ENCODE measurements at places on chromosomes 4 and X.
A peak's percentile ranks its signal among the peaks of the same experiment; 100 is the strongest.

DNA sequence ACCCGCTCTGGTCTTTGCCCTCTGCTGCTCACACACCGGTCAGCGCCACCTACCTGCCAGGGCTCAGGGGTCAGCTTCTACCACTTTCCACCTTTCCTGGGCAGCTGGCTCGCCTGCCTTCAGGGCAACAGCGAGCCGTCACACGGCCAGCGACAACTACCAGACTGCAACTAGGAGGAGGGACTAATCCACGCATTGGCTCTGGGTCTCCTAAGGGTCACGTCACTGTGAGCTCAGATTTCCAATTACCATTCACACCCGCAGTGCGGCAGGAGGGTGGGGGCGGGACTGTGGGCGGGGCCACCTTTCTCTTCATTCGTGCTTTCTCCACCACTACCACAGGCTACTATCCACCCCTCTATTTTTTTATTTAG, at the start of gene BEX5:
TSS of gene BEX5 (minus strand) at position 172 of the 374 bp plus-strand sequence. CDS start 1,712 bp downstream, outside the sequence.
- DNase-seq: peak; percentile 37

DNA sequence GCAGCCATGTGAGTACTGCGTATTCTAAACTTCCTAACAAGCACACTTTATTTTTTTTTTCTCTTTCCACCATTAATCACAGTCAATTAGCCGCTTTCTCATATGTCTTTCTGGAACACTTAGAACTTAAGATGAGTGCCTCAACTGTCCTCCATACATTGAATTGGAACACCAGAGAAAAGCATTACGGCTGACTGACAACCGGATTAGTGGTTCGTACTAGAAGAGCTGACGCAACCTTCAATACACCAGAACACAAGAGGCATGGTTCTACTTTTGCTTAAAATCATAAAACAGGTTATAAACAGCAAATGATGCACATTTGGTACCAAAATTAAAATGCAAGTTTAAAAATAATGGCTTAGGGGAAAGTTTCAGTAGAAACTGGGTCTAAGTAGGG, 3.3 kb downstream of the TMEM47 start:
- DNase-seq: no peak

DNA sequence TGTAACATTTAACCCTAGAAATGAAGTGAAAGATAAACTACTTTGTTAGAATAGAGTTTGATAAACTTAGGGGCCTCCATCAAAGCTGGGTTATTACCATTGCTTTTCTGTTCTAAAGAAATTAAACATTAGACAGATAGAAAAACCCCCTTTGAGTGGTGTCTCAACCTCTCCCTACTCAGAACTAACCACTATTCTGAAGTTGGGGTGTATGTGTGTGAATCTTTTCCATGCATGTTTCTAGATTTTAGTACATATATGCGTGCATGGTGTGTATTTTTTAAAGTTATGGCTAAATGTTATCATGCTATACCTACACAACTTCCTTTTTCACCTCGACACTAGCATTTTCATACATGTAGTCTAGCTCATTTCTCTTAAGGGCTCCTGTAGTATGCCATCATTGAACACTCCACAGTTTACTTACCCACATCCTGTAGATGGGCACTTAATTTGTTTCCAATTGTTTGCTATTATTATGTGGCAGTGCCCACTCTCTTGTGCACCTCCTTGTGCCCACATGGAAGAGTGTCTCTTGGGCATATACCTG, 25.7 kb downstream of the GEMIN8 start:
- DNase-seq: no peak

- DNase-seq: no peak
These were observed 12.3 kb downstream of the PGRMC2 start for GRCh38 chr4:128275346-128275745.

Measured in stimulated activated CD4-positive, alpha-beta T cell treated with anti-CD3 and anti-CD28 coated beads, TNF-alpha, amount 100 ng/mL, for 48 hours (primary cell).